Placental pericyte (primary cell): ENCODE measurements at places on chromosomes 1 and 21. TPM values are rescaled to one million over a fixed set of nuclear protein-coding genes. Genes with fewer than 3 reads are reported as not detected.

NTNG1 gene
- 0.22 and 8.6 TPM in 2 replicates for total RNA-seq

CDCA8 gene
- total RNA-seq, result 0.44 and 34.8 TPM in 2 replicates

TLR5 gene
- under 0.01 and 0.86 TPM in 2 replicates for total RNA-seq

LCE1B gene
- not detected in 2 replicates for total RNA-seq

SH3D21 gene
- 2.2 and 4.7 TPM in 2 replicates for total RNA-seq

SPATA46 gene
- total RNA-seq, result not detected in 2 replicates

SLAMF9 gene
- not detected in 2 replicates for total RNA-seq

RO60 gene
- 79.2 and 127 TPM in 2 replicates for total RNA-seq

HHIPL2 gene
- total RNA-seq, result 0.44 TPM in 1 of 2 replicates, not detected in the other

AMIGO1 gene
- total RNA-seq, result 0.43 and 1.1 TPM in 2 replicates

TCHH gene
- under 0.01 and 0.14 TPM in 2 replicates for total RNA-seq

AIRE gene
- total RNA-seq, result not detected in 2 replicates

C8B gene
- total RNA-seq, result not detected in 2 replicates

FMO4 gene
- total RNA-seq, result 0.72 and 1.1 TPM in 2 replicates

SPRR3 gene
- not detected in 2 replicates for total RNA-seq

TMPRSS15 gene
- not detected in 2 replicates for total RNA-seq

A3GALT2 gene
- 0.29 TPM in 1 of 2 replicates, not detected in the other for total RNA-seq

GPBP1L1 gene
- 86.4 and 112 TPM in 2 replicates for total RNA-seq

CELA3B gene
- not detected in 2 replicates for total RNA-seq

OR2L8 gene
- 0.43 TPM in 1 of 2 replicates, not detected in the other for total RNA-seq

GMEB1 gene
- 9.4 and 16.2 TPM in 2 replicates for total RNA-seq

CTSK gene
- 90.2 and 215 TPM in 2 replicates for total RNA-seq

PRAMEF14 gene
- total RNA-seq, result not detected in 2 replicates

GPR25 gene
- total RNA-seq, result not detected in 2 replicates

DNAJC6 gene
- total RNA-seq, result 2.4 and 7.2 TPM in 2 replicates

IRF2BP2 gene
- 68.1 and 113 TPM in 2 replicates for total RNA-seq

CRYAA gene
- not detected in 2 replicates for total RNA-seq

CCT3 gene
- total RNA-seq, result 235 and 416 TPM in 2 replicates

TRPM2 gene
- total RNA-seq, result under 0.01 and 0.29 TPM in 2 replicates

SPRR2A gene
- not detected in 2 replicates for total RNA-seq

RSBN1 gene
- 11.8 and 16.0 TPM in 2 replicates for total RNA-seq

TSPEAR gene
- total RNA-seq, result not detected in 2 replicates

PALMD gene
- 1.4 TPM in 1 of 2 replicates, not detected in the other for total RNA-seq

GSTM2 gene
- total RNA-seq, result 7.6 and 16.0 TPM in 2 replicates

KCNE1 gene
- total RNA-seq, result 0.43 and 1.3 TPM in 2 replicates

SPRR2E gene
- total RNA-seq, result not detected in 2 replicates

GBP5 gene
- total RNA-seq, result under 0.01 TPM in 1 of 2 replicates, not detected in the other

SYF2 gene
- 19.2 and 45.5 TPM in 2 replicates for total RNA-seq

RAB25 gene
- not detected in 2 replicates for total RNA-seq

NUP210L gene
- under 0.01 TPM in 2 replicates for total RNA-seq

KRTAP21-2 gene
- total RNA-seq, result not detected in 2 replicates

SLC22A15 gene
- total RNA-seq, result 8.4 and 32.2 TPM in 2 replicates

DENND2C gene
- total RNA-seq, result 0.44 and 1.7 TPM in 2 replicates

MARCKSL1 gene
- 18.2 and 33.5 TPM in 2 replicates for total RNA-seq

IFNLR1 gene
- total RNA-seq, result not detected in 2 replicates

WDR47 gene
- total RNA-seq, result 13.8 and 23.6 TPM in 2 replicates

PTBP2 gene
- total RNA-seq, result 13.8 and 22.3 TPM in 2 replicates

BRINP3 gene
- not detected in 2 replicates for total RNA-seq

LCA5L gene
- total RNA-seq, result 0.88 and 1.0 TPM in 2 replicates

NGF gene
- total RNA-seq, result 0.57 and 1.3 TPM in 2 replicates

CCDC28B gene
- total RNA-seq, result 5.0 and 11.7 TPM in 2 replicates
